Stimulated activated CD4-positive, alpha-beta T cell treated with anti-CD3 and anti-CD28 coated beads, Interleukin-1b, Interleukin-23, amount 100 ng/mL, for 4 hours (primary cell): ENCODE measurements at places on chromosomes 2 and 18.
A peak's percentile ranks its signal among the peaks of the same experiment; 100 is the strongest.

- no peak for DNase-seq
These were observed 40.4 kb downstream of the FRZB start for GRCh38 chr2:182826064-182826463.

DNA sequence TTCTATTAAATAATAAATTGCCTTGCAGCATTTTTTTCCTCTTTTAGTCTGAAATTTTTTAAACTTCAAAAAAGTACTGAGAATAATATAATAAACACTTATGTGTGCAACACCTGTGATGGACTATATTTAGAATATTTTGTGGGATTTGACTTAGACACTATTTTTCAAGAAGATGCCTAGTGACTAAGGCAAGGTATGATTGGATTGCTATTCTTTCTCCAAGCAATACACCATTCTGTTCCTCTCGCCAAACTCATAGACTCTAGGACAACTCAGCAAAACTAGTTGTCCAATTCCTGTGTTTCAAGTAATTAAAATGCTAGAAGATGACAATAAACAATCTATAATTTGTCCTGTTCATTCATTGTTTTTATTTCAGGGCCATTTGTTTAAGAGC is 75.9 kb downstream of the METTL4 start:
- DNase-seq: no peak

GRCh38 chr2:19541884-19542283 is 183.5 kb upstream of the OSR1 start:
- DNase-seq: no peak

DNA sequence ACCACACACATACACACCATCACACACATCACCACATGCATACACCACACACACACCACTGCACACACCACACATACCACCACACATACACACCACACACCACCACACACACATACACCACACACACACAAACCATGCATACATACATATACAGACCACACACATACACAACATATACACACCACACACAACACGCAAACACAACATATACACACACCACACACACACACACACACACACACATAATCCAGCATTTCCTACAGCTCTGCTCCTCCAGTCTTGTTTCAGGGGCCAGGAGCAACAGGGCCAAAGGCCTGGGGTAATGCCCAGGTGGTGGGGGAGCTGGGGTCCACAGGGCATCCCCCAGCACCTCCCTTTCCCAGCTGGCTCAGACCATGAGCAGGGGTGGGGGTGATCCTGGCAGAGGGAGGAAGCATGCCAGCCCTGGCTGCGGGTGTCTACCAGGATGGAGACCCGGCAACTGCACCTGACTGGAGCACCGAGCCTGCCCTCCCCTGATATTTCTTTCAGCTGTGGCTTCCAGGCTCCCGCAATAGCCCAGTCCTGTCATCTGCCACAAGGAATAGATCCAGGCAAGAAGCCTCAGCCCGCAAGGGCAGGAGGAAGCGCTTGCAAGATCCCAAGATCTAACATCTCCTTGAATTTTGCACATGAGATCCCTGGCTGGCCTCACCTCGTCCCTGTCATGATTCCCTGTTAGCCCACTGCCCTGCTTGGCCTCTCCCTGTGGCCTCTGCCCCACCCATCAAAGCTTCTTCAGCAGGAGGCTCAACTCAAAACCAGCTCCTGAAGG is 196.9 kb downstream of the TNS1 start:
- no peak for DNase-seq

- DNase-seq: no peak
These were observed 33.3 kb upstream of the NCK2 start for GRCh38 chr2:105711394-105711793.

GRCh38 chr2:234462218-234462992 is 34.5 kb downstream of the ARL4C start:
- DNase-seq: no peak

- DNase-seq: peak; percentile 62
These were observed 7.6 kb downstream of the ZFP36L2 start for GRCh38 chr2:43218702-43219382.

DNA sequence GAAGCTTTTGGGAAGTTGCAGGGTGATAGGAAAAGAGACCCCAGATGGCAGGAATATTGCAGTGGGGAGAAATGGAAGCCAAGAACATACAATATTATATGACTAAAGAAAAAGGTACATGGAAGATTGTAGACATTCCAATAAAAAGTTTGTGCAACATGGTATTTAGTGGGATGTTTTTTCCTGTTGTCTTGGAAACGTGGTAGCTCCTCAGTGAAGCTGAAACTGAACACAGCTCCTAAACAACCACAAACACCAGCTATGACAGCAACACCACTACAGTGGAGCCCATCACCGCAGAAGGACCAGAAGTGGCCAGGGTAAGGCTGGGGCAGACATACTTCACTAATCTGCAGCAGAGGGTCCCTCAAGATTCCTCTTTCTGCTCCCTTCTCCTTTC is 246.8 kb downstream of the CDH20 start:
- no peak for DNase-seq
